ENCODE measurements at places on chromosomes 3 and 15.

DNA sequence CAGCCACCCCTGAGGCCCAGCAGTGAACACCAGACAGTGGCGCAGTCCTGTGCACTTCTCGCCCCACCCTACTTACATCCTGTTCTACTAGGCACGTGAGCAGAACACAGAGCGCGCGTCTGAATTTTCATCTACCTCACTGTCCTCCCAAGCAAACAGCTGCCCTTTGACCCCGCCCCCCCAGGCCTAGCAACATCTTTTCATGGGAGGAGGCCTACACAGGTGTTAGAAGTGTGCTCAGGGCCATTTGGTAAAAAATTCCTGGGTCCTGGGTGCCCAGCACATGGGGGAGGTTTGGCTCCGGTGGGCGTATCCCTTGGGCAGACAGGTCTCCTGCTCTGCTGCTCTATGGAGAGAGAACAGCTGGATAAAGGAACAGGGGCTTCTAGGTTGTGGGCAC is 95.0 kb downstream of the MYLK start:
- DNase-seq: no peak

GRCh38 chr15:67101911-67102598 is 36.7 kb downstream of the SMAD3 start:
- peak; percentile 87 for DNase-seq

DNA sequence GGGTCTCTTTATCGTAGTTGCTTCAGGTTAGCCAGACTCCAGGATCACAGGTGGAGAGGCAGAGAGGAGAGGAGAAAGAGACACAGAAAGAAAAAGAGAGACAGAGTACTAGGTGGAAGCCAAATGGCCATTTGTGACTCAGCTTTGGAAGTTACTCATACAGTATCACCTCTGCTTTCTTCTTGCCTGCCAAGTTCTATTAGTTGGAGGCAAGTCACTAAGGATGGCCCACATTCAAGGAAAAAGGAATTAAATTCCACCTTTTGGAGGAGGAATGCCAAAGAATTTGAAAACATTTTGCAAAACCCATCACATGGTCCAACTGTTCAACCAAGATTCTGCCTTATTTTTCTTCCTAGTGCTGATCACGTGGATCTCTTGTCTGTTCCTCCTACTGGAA is 291.1 kb downstream of the CHL1 start:
- no peak for DNase-seq

DNA sequence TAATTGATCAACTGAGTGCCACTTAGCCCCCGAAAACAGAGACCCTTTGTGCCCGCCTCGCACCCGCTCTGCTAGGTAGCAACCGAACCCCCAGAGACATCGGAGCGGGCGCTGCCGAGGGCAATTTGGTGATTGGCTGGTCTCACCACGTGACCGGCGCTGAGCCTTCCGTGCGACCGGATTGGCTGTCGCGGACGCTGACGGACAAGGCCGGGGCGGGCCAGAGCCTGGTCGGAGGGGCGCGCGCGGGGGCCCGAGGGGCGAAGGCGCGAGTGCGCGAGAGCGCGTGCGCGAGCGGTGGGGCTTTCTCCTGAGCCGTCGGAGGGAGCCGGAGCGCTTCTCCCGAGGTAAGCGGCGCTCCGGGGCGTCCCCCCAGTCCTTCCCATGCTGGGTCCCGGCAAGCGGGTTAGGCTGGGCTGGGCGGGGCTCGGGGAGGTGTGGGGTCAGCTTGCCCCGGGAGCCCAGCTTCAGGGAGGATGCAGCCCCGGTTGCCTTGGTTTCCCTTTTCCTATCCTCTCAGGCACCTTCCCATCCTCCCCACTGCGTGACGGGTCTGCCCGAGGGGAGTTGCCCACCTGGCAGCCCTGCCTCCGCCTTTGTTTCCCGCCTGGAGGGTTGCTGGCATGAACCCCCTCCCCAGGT is at the start of gene TMEM108:
Gene TMEM108 (plus strand): TSS at position 303 of the 642 bp plus-strand sequence.
- peak; percentile 75 for DNase-seq

- no peak for DNase-seq
These were observed 417.3 kb downstream of the GABRB3 start for GRCh38 chr15:26355472-26356074.

DNA sequence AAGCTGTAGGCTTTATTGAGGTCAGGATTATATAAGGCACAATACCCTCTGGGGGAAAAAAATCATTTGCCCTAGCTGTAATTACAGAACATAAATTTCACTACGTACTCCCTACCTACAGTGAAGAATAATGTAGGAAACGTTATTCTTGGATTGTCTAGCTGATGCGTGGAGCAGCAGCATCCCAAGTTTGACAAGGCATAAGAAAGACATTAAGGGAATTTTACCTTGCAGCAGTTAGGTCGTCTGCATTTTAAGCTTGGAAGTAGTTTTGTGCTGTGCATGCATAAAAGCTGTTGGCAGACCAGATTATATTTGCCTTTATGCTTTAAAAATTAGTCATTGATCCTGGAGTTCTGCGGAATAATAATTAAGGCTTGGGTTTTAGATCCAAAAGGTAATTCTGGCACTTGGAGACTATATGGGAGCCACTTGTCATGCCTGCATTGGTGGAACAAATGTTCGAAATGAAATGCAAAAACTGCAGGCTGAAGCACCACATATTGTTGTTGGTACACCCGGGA is 2.2 kb downstream of the EIF4A2 start:
- DNase-seq: no peak

Measured in astrocyte of the spinal cord (primary cell).